Stimulated activated CD4-positive, alpha-beta T cell treated with anti-CD3 and anti-CD28 coated beads, Interleukin-2, amount 100 ng/mL, for 24 hours (primary cell): ENCODE measurements at places on chromosomes 1 and 21.

- DNase-seq = no peak
Observed at GRCh38 chr1:1385931-1386330, 10.9 kb upstream of the AURKAIP1 start.

GRCh38 chr1:72397786-72398185 lies 115.4 kb upstream of the NEGR1 start:
- no peak for DNase-seq

DNA sequence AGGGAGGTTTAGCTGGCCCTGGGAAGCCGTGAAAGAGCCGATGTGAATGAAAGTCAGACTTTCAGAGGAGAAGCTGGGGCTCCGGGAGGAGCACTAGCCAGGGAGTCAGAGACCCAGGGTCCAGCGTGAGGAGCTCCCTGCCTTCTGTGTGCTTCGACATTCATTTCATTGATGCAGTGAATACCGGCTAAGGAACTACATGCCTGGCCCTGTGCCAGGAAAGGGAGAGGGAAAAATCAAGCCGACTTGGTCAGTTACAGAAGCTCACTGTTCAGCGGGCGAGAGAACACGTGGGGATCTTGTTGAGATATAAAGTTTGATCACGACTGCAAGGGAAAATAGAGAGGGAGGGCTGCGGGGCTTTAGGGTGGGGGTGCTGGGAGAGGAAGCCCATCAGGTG lies 76.7 kb upstream of the RUNX3 start:
- DNase-seq = no peak

GRCh38 chr1:47830021-47830420 lies 167.2 kb downstream of the TRABD2B start:
- DNase-seq = no peak

GRCh38 chr1:55640708-55641473 lies 425.7 kb upstream of the USP24 start:
- DNase-seq = peak; percentile 25

DNA sequence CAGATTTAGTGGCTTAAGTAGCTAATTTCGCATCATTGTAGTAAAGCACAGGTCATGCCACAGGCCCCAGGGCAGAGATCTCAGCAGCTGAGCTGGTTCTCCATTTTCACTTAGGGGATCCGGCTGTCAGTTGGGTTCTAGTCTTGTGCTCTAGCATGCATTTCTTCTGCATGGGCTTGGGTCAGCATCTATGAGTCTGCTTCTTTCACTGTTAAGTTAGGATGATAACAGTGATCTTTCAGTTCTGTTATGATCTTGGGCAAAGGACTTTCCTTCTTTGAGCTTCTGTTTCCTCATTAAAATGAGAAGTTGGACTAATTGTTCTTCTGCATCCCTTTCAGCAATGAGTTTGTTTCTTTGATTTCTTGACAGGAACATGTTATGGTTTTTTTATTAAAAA lies 123.6 kb upstream of the DNAH14 start:
- no peak for DNase-seq

DNA sequence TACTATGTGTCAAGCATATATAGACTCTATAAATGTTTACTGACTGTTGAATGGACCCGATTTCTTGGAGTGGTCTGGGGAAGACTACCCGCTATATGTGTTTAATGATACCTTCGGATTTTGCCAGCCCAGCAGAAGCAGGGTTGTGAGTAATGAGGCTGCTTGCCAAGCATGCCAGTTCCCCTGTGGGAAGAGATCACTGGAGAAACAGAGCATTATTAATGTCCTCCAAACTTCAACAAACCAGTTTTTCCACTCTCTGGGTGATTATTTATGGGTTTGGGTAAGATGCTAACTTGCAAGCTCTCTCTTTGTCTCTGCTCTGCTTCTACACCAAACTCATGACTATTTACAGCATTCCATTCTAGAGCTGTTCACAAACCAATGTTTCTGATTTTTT lies 25.1 kb upstream of the PHGDH start:
- no peak for DNase-seq

DNA sequence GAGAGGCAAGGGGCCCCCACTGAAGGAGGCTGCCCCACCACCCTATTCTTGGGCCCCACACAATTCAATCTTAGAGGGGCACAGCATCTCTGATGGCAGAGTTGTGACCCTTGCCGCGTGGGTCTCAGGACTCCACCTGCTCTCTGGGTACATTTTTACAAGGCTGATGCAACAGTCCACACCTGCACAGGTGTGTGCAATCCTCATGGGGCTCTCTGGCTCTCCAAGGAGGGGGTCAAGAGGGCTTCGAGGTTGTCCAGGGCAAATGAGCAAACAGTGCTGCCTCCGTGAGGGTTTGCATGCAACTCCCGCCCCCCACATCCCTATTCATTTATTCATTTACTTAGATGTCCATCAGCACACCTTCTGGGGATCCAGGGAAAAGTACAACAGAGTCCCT lies 81.6 kb upstream of the IFFO2 start:
- no peak for DNase-seq

- peak; percentile 45 for DNase-seq
Observed at GRCh38 chr1:66764994-66765578, 12.8 kb downstream of the DYNLT5 start.

DNA sequence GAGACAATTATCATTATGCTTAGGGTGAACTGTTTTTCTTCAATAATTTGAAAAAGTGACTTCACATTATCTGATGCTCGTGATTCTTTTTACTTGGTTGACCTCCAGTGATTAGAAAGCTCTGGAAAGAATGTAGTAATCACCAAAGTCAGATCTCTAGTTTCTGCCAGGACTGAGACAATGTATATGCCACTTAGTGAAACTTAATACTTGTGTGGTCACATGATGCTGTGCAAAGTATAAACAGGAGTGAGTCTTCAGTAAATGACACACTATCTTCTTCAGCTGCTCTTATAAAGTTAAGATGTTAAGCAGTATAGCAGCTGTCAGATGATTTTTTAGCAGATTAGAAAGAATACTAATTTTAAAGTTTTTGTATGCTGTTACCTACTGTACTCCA lies 17.2 kb downstream of the VCAM1 start:
- no peak for DNase-seq
